ENCODE measurements at places on chromosomes 12 and 14.

- no peak for DNase-seq
Observed at GRCh38 chr14:61584331-61584741, 111.0 kb upstream of the HIF1A start.

DNA sequence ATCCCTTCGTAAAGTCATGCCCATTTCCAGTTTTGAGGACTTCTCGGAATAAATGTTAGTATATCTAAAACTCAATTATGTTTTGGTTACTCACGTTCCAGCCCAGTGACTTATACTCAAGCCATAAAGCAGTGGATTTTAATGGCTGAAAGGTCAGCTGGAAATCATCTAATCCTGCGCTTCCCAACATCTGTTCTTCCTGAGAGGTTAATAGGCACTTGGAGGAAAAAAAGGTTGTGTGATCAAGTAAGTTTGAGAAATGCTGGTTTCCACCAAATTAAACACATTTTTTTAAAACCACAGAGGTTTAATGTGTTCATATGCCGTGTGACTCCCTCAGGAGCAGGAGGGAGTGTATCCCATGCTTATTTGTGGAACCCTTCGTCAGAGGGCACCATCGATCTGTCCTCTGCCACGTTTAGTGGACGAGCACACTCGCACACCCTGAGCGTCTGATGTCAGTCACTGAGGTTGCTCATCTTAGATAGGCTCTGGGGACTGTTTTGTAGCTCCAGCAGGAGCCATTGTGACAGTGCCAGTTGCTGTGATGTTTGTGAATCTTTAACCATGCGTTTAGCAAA is 41.4 kb downstream of the FBXL14 start:
- no peak for DNase-seq

DNA sequence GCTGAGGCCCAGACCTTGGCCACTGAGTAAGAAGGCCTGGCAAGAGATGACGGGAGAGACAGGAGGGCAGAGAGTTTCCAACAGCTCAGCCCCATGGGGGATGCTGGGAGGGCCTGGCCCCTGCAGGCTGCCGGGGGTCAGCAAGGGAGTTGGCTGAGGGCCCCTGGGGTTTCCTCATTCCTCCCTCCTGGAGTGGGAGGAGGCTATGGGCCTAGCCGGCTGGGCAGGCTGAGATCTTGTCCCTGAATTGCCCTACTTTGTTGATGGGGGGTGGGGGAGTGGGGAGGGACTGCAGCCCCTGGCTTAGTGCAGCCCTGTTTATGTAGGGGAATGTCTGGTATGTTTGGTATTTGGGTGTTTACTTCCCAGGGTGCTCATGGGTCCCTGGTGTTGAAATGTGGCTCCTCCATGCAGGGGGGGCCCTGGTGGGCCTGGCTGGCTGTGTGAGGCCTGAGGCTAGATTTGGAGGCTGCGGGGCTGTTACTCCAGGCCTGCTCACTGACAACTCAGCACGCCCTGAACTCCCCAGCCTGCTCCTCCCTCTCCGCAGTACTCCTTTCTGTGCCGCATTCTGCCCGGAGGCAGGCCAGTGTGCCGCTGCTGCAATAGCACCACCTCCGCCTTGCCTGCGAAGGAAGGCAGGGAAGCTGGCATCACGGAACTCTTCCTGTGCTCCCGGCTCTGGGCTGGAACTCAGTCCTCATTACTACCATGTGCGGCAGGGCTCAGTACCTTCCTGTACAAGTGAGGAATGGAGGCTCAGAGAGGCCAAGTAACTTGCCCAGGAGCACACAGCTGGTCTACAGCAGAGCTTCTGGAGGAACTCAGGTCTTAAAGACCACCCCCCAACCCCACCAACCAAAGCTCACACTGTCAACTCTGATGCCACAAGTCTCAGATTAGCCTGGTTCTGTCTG is 25.3 kb downstream of the JDP2 start:
- DNase-seq: no peak

DNA sequence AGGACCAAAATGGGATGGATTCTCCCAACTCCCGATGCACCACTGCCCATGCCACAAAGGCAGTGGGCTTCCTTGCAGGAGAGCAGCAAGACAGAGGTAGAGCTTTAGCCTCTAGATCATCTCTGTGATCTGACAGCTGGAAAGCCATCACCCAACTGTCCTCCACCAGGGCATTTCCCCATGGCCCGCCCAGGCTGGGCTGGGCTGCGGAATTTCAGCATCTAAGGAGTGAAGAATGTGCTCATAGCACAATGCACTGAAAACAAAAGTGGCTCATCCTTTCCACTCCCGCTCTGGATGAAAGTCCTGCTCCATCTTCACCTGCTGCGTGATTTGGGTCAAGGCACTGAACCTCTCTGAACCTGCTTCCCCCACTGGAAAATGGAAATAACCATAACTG is 5.6 kb downstream of the SYNE3 start:
- no peak for DNase-seq

GRCh38 chr14:80346395-80346794 is 135.1 kb upstream of the DIO2 start:
- DNase-seq: no peak

GRCh38 chr12:107514887-107515445 is 170.6 kb upstream of the PWP1 start:
- DNase-seq: no peak

GRCh38 chr14:52025310-52025709 is 36.0 kb downstream of the RTRAF start:
- no peak for DNase-seq

DNA sequence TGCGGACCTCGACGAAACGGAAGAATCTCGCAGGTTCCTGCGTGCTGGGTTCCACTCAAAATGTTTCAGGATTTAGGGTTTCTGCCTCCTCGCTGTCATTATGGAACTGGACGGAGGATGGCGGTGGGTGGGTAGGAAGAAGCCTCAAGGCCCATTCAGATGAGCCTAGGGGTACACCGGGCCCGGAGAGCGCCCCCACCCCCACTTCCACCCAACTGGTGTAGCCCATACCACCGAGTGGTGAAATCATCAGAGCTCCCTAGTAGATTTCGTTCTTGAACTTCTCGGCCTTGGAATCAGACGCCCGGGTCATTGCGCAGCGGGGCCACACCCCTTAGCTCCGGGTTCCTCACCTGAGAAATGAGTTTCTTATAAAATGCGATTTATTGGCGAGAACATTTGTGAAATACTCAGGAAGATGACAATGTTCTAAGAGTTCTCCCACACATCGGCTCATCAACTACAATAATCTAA is 13.3 kb upstream of the TBX3 start:
- no peak for DNase-seq

- no peak for DNase-seq
Observed at GRCh38 chr14:106635569-106635968, 1109.2 kb downstream of the TMEM121 start.

Data from activated CD4-positive, alpha-beta T cell treated with anti-CD3 and anti-CD28 coated beads, Interleukin-2, amount 50 U/mL, for 24 hours (primary cell).